GM18507 (cell line): ENCODE measurements at places on chromosomes 5 and 9.

GRCh38 chr5:41809128-41809527 is 61.1 kb downstream of the OXCT1 start:
- no peak for DNase-seq

GRCh38 chr9:137245450-137246421 is 4.6 kb downstream of the TUBB4B start:
- no peak for DNase-seq

DNA sequence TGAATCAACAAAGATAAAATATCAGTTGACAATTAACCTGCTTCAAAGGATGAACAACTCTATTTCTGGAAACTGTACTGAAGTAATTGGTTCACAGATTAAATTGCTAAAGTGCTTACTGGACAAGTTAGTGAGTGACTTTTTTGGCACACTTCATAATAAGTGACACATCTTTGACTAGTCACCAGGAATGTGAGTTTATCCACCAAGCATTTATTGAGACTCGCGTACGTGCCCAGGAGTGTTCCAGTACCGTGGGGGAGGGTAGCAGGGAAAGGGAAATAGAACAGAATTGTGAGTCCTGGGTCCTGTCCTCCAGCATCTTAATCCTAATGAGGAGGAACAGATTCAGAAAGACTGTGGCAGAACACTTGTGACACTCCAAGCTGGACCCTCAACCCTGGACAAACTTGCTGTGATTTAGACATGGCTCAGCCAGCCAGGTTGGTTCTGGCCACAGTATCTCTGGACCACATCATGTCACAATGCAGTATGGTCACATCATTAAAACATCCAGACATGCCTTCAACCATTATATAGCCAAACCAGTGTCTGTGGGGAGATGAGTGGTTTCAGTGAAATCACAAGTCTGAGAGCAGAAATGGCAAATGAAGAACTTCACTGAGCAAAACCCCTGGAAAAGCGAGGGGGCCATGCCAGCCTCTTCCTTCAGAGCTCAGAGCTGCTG is 623.1 kb downstream of the BNC2 start:
- no peak for DNase-seq

DNA sequence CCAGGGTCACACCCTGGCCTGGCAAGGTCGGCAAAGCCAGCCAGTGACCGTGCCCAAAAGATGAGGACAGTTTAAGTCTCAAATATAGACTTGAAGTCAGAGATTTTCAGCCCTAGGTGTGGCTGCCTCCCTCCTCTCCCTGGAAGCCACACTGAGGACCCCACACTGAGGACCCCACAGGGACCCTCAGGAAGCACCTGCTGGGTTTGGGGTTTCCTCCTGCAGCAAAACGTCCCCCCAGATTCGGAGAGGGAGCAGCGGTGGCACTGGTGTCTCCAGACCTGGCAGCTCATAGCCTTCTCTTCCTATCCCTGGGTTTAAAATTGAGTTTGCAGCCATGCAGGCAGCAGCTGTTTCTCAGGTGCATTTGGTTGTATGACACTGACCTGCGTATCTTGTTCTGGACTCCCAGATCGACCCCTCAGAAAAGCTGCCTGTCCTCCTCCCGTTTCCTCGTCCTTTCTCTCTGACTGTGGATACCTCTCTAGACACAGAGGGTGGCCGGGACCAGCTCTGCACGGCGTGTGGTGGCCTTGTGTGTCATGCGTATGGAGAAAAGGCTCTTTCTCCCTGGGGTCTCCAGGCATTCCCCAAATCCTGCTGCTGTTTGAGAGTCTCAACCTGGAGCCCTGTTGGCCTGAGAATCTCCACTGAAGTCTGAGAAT is 36.6 kb downstream of the MRPL36 start:
- DNase-seq, result no peak

GRCh38 chr9:117258184-117258866 is 156.5 kb downstream of the ASTN2 start:
- no peak for DNase-seq

DNA sequence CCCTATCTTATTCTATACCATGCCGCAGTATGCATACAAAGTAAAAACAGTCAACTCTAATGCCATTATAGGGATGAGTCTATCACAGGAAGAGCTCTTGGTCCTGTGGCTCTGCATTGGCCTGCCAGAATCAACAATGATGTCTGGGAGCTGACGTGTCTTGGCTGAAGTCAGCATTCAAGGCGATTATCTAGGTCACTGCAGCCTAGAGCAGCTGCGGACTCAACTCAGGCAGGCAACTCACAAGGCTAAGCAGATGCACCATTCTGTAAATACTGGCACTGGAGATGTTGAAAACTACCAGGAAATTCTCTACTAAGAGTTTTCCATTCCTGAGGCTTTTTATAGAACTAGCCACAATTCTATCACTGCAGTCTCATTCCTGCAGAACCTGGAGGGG is 13.3 kb downstream of the SPATA9 start:
- DNase-seq, result no peak

DNA sequence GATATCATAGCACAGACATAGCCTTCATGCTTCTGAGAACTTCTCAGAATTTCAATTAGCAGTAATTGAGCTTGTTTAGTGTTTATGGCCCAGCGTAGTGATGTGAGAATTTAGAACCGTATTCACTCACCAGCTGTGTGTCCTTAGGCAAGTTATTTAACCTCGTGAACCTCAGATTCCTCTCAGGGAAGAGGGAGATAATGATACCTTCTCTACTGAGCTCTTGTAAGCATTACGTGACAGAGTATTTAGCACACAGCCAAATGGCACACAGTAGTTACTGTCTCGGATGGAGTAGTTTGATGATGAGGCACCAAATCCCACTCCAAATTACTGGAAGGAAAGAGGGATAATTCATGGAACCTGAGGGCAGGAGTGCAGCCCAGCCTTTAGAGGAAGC is 429.3 kb downstream of the CCDC171 start:
- DNase-seq, result no peak

DNA sequence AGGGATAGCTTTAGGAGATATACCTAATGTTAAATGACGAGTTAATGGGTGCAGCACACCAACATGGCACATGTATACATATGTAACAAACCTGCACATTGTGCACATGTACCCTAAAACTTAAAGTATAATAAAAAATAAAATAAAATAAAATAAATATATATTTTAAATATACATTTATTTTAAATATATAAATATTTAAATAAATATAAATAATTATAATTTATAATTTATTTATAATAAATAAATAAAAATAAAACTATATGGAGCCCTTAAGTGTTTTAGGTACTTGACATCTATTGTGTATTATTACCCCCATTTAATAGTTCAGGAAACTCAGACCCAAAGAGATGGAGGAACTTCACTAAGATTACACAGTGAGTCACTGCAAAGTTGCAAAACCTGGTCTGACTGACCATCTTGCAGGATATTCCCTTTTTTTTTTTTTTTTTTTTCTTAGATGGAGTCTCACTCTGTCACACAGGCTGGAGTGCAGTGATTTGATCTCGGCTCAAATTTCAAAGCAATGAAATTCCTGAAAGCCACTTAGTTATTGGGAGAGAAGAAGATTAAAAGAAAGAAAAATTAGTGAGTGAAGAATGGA is 5.8 kb upstream of the C5orf52 start:
- no peak for DNase-seq

DNA sequence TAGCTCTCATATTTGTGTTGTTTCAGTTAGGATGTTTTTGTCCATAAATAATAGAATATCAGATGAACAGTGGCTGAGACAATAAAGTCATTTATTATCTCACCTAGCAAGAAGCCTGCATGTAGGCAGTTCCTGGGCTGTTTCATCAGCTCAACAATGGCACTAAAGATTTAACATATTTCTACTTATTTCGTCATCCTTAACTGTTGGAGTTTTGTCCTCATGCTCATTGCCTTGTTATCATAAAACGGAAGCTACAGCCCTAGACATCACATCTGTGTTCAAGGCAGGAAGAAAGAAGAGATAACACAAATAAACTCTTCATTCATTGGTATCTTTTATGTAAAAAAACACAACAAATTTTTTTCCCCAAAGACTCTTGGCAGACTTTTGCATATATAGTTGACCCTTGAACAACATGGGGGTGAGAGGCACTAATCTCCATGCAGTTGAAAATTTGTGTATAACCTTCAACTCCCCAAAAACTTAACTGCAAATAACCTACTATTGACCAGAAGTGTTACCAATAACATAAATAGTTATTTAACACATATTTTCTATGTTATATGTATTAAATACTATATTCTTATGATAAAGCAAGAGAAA is 277.2 kb upstream of the ADRA1B start:
- DNase-seq, result no peak

GRCh38 chr5:124001036-124001615 is 489.1 kb downstream of the CSNK1G3 start:
- no peak for DNase-seq

DNA sequence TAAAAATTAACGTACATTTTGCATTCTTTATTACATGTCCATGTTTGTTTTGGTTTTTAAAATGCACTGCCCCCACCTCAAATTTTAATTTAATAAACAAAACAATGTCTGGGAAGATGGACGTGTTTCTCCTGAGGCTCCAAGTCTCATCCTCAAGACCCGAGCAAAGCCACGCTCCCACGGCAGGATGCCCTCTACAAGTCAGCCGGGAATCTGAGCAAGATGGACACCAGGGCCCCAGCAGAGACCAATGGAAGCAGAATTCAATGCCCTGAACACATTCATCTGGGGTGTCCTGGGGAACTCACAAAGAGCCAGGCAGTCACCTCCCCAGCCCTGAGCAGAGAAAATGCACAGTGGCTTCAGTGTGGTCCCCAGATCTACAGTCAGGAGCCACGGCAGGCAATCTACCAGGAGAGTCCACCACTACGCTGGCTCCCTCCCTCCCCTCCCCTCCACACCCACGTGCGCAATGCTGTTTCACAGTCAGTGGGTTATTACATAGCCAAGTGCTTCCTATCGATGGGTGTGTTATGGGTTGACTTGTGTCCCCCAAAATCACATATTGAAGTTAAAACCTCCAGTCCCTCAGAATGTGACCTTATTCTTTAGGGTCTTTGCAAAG is 129.8 kb downstream of the ROR2 start:
- no peak for DNase-seq

GRCh38 chr5:88826646-88827585 is 56.1 kb downstream of the MEF2C start:
- DNase-seq, result no peak

GRCh38 chr5:44933686-44934085 is 124.9 kb downstream of the MRPS30 start:
- no peak for DNase-seq

GRCh38 chr9:12554636-12555035 is 138.5 kb upstream of the TYRP1 start:
- no peak for DNase-seq

DNA sequence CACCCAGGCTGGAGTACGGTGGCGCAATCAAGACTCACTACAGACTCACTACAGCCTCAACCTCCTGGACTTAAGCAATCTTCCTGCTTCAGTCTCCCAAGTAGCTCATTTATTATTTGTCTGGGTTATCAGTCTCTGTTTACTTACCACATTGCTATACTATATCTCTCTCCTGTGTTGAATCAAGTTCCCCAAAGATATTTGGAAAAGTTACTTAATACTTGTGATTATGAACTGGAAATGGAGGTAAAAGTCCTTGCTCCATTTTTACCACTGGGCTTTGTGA is 55.6 kb downstream of the ANGPTL2 start:
- no peak for DNase-seq

DNA sequence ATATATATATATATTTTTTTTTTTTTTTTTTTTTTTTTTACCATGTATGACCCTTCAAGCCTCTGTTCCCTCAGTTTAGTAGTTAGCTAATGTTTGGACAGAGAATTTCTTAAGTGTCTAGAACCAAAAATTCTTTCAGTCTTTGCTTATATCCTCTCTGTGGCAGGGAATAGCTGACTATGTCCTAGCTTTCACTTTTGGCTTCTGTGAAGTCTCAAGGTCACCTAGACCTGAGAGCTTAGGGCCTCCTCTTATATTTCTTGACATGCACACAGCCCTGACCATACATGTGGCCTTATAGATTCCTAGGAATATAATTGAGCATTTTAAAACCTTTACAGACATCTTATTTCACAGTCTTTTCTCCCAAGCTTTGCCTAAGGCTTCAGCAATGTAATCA is 930.8 kb upstream of the CDH9 start:
- no peak for DNase-seq

DNA sequence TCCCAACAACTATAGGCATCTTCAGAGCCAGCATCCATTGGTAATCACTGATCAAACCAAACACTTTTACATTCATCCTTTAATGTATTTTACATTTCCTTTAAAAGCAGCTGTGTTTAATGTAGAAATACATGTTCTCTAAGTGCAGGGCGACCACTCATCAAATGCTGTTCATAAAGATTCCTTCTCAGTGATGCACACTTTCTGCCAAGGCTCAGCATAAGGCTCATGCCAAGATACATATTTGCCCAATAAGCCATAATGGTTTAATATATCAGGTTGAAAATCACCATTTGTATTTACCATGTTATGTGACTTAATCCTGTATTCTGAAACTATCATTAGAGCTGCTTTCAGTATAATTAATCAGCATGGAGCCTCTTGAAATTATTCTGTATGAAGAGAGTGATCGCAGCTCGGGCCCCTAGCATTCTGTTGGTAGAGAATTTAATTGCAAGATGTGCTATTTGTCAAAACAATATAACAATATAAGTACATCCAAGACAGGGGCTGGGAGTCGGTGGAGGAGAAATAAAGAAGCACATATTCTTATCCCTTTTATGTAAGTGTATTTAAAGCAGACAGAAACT is 267.5 kb downstream of the EBF1 start:
- DNase-seq, result no peak

- DNase-seq, result no peak
Observed at GRCh38 chr5:110441035-110441434, 285.4 kb downstream of the TMEM232 start.

- no peak for DNase-seq
Observed at GRCh38 chr5:67050635-67051034, 146.0 kb downstream of the CD180 start.

DNA sequence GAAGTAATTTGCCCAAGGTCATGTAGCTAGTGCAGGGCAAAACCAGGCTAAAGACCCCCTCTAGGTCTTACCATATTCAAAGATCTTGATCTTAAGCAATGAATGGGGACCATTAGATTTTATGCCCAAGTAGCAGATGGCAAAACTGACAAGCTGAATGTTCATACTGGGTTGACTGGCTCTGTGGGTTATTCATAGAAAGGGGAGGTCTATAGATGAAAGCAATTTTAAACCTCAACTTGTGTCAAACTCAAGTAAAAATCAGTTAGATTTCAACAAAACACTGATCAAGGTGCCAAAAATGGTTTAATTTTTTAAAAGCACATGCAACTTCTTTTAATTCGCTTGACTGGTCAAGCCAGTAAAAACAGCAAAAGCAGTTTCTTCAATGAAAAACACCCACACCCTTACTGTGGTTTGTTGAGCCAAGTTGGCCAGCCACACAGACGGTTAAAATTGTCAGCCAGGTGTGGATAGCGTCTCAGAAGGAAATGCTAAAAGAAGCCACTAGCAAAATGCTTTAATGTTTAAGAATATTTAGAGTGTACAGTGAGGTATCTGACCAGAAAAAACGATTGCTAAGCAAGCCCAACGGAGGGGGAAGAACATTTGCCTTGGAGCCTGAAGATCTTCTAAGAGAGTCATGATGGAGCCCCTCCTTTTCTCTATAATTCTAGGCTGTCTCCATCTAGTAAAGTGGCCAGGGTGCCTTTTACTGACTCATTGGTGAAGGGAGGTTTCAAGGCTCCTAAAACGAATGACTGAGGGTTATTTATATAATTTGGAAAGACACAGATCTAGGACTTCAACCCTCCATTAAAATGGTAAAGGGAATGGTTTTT is 539.6 kb upstream of the CLINT1 start:
- no peak for DNase-seq
